Calu3 (cell line): ENCODE measurements at places on chromosomes 2 and 18. TPM values are rescaled to one million over a fixed set of nuclear protein-coding genes. Genes with fewer than 3 reads are reported as not detected.

DNA sequence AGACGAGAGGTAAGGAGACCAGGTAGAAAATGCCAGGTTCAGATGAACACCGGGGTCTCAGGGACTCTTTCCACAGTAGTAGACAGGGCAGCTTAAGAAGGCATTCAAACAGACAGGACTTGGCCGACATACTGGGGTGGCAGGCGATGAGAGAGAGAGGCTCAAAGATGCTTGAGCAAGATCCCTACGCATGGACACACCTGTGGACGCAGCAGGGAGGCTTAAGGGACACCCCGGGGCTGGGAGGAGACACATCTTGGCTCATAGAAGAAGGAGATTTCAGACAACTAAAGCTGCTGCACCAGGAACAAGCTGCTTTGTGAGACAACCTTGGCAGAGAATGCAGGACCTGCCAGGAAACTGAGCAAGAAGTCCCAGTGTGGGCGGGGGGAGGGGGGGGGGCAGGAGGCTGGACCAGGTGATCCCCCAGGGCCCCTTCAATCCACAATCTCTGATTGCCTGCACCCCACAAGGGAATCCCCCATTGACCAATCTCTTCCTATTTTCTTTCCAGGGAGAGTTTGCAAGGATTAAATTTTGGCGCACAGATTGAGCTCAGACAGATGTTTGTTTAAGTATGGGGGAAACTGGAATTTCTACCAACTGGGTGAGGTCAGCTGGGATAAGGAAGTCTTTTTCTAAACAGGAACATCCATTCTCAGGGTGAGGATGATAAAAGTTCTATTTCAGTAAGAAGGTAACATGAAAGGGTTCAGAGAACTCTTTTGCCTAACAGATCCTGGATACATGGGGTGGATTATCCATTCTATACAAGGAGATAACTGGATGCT, 400.7 kb downstream of the NBAS start:
- DNase-seq = no peak

DNA sequence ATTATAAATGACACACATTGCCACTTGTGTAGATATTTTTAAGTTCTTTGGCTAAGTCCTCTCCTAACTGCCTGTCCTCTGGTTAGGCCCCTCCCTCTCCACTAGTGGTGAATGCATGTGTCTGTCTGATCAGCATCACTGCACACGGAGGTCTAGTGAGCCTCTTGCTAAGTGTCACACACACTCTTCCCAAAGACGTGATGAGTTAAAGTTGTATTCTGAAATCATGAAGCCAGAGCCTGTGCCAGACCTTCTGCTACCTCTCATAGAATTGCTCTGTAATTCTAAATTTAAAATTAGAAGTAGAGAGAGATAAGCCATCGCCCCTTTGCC, 41.3 kb downstream of the RALB start:
- DNase-seq = no peak

DNA sequence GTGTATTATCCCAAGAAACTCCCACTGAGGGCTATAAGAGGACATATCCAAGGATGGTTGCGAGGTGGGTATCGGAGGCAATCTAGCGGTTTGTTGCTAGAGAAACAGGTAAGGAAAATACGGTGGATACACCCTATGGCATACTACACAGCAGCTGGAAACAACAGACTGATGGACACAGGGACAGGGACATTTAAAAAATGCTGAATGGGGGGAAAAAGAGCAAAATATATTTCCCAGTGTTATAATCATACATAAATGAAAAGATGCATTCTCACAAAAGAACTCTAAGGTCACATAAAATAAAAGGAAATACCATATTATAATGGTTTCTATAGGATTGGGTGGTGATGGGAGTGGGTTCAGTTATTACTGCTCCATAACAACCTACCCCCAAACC, 95.9 kb downstream of the SMC6 start:
- DNase-seq = no peak

DNA sequence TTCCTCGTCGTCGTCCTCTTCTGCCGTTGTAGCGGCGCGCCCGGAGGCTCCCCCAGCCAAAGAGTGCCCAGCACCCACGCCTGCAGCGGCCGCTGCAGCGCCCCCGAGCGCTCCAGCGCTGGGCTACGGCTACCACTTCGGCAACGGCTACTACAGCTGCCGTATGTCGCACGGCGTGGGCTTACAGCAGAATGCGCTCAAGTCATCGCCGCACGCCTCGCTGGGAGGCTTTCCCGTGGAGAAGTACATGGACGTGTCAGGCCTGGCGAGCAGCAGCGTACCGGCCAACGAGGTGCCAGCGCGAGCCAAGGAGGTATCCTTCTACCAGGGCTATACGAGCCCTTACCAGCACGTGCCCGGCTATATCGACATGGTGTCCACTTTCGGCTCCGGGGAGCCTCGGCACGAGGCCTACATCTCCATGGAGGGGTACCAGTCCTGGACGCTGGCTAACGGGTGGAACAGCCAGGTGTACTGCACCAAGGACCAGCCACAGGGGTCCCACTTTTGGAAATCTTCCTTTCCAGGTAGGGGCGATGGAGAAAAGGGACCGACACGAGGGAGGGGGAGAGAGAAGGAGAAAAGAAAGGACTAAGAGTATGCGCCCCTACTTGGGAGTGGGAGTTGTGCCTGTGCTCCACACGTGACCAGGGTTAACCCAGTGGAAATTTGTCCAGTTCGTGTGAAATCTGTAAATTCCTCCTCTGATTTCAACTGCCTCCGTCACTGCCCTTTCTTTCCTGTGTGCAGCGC, 800 bp downstream of the HOXD13 start:
- DNase-seq = no peak

- peak; percentile 33 for DNase-seq
Observed at GRCh38 chr2:191311627-191312026, 66.4 kb downstream of the MYO1B start.

DNA sequence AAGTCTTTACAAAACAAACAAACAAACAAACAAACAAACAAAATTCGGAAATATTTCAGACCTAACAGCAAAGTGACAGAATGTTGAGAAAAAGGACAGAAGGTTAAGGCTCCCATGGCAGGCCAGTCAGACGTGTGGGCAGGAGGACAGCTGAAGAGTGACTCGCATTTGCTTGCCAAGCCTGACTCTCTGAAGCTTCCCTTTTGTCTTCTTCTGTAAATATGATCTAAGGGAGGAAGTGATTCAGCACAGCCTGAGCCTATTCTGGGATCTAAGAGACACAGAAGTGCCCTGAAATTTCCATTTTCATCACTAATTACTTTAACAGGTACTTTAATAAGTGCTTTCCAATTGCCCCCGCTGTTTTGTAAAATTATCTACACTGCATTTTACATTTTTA, 134.0 kb upstream of the LYPD1 start:
- DNase-seq = no peak

DNA sequence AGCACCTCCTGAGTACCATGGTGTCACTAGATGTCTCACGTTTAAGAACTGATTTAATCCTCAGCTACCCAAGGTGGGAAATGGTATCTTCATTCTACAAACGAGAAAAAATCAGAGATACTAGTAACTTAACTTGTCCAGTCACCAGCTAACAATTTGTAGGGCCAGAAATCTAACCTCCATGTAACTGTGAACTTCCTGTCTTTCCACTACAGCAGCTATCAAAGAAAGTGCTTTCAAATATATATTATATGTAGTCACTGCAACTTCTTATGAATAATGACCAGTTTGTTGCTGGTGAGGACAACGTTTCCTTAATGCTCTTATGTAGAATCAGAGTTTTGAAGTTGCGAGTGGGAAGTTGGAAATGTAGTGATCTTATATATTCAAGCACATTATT, 1.9 kb downstream of the REV1 start:
- DNase-seq = no peak

GRCh38 chr2:105502625-105503334, 103.9 kb upstream of the FHL2 start:
- DNase-seq = no peak

DNA sequence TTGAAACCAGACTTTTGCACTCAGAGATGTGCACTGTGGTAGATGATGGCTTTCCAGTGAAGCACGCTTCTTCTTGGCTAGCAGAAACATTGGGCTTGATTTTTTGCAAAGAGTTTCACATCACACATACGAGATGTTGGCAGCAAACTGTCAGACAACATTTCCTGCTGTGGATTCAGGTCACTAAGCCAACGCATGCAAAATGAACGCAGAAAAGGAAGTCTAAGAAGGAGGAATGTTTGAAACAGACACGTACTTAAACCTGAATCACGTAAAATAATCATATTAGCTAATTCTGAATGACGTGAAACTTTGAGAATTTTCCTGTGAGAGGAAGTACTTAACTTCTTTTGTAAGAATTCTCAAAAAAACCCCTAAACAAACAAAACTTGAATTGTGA, 88.1 kb downstream of the EPB41L3 start:
- no peak for DNase-seq

DNA sequence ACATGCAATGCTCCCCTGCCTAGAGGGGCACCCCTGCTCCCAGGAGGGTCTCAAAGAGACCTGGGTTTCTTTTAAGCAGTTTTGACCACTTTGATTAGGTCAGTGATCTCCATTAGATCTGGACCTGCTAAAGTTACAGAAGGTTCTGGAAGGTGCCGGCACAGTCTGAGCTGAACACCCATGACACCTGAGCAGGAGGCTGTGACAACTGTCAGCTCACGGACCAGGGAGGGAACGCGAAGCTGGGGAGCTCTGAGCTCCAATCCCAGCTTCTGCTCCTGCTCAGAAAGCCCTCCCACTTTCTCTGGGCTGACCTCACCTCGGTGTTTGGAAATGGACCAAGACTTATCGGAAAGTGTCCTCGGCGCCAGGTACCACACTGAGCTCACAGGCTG, 113.8 kb downstream of the NFATC1 start:
- DNase-seq = no peak

- no peak for DNase-seq
Observed at GRCh38 chr2:23220513-23221094, 164.4 kb upstream of the KLHL29 start.

- no peak for DNase-seq
Observed at GRCh38 chr2:232316461-232317330, 61.9 kb upstream of the ALPP start.

- no peak for DNase-seq
Observed at GRCh38 chr18:36993068-36993467, 164.1 kb downstream of the KIAA1328 start.

GRCh38 chr2:230781130-230781797, 68.6 kb downstream of the CAB39 start:
- peak; percentile 72 for DNase-seq

- no peak for DNase-seq
Observed at GRCh38 chr2:240757086-240757614, 62.9 kb downstream of the KIF1A start.

DNA sequence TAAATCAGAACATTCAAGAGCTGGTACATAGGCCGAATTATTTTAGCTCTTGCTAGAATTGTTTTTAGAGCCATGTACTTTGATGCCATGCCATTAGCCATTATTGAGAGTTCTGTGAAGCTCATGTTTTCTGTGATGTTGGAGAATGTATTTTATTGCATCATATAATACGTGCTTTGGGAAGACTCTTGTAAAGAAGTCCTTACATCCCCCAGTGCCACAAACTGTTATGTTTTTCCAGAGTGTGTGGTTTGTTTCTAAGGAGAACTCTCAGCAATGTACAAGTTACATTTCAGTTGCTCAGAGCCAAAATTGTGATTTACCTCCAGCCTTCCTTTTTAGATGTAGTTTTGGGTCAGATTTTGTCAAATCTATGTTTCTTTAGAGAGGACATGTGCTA, 148.6 kb downstream of the HAUS1 start:
- no peak for DNase-seq

- DNase-seq = no peak
Observed at GRCh38 chr18:8947566-8947965, 154.9 kb upstream of the NDUFV2 start.

DNA sequence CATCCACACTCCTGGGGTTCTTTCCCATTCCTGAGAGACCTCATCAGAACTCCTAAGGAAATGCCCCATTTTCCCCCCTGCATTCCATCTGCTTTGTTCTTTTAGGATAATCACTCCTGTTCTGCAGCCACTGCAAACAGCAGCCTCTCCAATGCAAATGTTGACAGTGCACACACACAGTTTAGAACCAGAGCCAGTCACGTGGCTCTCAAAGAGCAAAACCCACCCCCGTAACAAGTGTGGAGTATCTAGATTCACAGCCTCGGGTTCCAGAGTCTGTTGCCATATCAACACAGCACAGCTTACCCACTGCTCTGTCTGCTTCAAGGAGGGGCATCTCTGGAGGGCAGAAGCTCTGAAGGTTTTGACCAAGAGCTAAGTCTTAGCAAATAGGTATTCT, 180.0 kb downstream of the NAPG start:
- DNase-seq = no peak

DNA sequence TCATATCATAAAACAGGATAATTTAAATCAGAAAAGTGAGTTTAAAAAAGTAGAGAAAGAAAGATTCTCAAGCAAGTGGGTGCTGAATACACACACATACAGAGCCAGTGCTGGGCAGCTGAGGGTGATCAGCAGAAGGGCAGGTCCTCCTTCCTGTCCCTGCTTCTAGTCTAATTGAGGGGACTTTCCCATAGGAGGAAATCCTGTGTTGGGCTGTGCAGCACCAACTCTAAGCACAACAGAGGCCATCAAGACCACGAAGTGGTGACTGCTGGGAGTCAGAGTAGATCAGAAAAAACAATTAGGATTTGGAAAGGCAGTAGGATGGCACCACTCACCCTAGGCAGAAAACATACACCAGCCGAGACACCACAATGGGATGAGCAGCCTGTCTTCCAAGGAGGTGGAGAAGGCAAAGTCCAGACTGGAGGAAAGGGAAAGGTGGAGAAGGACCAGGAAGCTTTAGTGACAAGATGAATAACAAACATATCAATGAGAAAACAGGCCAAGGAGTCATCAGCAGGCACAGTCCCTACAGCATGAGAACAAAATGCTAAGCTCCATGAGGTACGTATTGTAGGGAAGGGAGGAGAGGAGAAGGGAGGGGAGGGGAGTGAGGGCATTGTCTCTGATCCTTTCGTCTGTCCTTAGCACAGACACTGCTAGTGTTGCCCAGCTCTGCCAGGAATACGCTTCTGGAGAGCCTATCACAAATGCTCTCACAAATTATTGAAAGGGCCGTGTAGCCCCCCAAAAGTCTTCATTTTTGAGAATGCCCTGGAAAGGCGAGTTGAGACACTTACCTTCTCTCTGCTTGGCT, 16.7 kb upstream of the MSGN1 start:
- DNase-seq = no peak

GRCh38 chr18:13004396-13004795, 13.2 kb downstream of the CEP192 start:
- no peak for DNase-seq

- DNase-seq = no peak
Observed at GRCh38 chr2:29619689-29620088, 301.7 kb downstream of the ALK start.

- DNase-seq = peak; percentile 64
Observed at GRCh38 chr2:132438691-132439090, 22.1 kb downstream of the GPR39 start.

The PIEZO2 gene
- 0.24 and 0.91 TPM in 2 replicates for total RNA-seq

The DHRS9 gene
- total RNA-seq = 16.6 and 46.8 TPM in 2 replicates

The COA5 gene
- 24.9 and 27.8 TPM in 2 replicates for total RNA-seq

The NOSTRIN gene
- 12.5 and 18.4 TPM in 2 replicates for total RNA-seq

The KCNG2 gene
- total RNA-seq = not detected in 2 replicates

The RBM44 gene
- 0.56 and 1.0 TPM in 2 replicates for total RNA-seq

The UGT1A8 gene
- not detected in 2 replicates for total RNA-seq

The RESP18 gene
- total RNA-seq = not detected in 2 replicates

The RND3 gene
- total RNA-seq = 118 and 143 TPM in 2 replicates

The SPTBN1 gene
- 611 and 687 TPM in 2 replicates for total RNA-seq

The SLC9A4 gene
- 0.12 and 0.22 TPM in 2 replicates for total RNA-seq

The TMEM17 gene
- 3.3 and 3.6 TPM in 2 replicates for total RNA-seq
